Activated T-helper 1 cell treated with Interleukin-2 at 50 U/mL for 16 hours (primary cell): ENCODE measurements at places on chromosomes 2 and 18.

- DNase-seq = no peak
Observed at GRCh38 chr18:48866028-48866733, 84.6 kb downstream of the SMAD7 start.

DNA sequence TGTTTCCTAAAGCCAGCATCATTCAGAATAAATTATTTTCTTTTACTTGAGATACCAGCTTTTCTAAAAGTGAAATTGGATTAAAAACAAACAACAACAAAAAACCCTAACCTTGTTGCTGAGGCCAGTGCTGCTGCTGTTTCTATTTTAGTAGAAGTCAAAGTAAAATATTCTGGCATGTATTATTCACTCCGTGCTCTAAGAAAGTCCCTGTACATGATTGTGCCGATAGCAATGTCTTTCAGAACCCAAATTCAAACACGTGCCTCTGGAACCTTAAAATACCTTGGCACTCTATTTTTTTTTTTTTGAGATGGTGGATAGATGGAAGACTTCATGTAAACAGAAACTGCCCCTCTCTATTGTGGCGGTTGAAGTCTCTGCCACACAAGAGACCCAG lies 43.7 kb downstream of the TANC1 start:
- DNase-seq = no peak

GRCh38 chr18:5104246-5104645 lies 92.8 kb downstream of the AKAIN1 start:
- DNase-seq = no peak

DNA sequence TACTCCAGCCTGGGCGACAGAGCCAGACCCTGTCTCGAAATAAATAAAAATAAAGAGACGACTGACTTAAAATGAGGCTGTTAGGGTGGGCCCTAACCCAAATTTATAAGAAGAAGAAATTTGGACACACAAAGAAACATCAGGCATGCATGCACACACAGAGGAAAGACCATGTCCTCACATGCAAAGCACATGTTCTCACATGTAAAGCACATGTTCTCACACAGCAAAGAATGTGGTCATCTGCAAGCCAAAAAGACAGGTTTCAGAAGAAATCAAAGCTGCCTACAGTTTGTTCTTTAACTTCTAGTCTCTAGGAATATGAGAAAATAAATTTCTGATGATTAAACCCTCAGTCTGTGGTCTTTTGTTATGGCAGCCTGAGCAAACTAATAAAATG lies 132.3 kb upstream of the CRIM1 start:
- DNase-seq = no peak

- no peak for DNase-seq
Observed at GRCh38 chr2:142758973-142759372, 118.5 kb upstream of the KYNU start.

GRCh38 chr2:156399950-156400705 lies 36.1 kb upstream of the GPD2 start:
- no peak for DNase-seq

- DNase-seq = no peak
Observed at GRCh38 chr2:143237146-143237777, 108.0 kb downstream of the ARHGAP15 start.

- DNase-seq = no peak
Observed at GRCh38 chr18:22214731-22215528, 45.5 kb downstream of the GATA6 start.

- no peak for DNase-seq
Observed at GRCh38 chr2:145136702-145137101, 616.8 kb upstream of the ZEB2 start.

DNA sequence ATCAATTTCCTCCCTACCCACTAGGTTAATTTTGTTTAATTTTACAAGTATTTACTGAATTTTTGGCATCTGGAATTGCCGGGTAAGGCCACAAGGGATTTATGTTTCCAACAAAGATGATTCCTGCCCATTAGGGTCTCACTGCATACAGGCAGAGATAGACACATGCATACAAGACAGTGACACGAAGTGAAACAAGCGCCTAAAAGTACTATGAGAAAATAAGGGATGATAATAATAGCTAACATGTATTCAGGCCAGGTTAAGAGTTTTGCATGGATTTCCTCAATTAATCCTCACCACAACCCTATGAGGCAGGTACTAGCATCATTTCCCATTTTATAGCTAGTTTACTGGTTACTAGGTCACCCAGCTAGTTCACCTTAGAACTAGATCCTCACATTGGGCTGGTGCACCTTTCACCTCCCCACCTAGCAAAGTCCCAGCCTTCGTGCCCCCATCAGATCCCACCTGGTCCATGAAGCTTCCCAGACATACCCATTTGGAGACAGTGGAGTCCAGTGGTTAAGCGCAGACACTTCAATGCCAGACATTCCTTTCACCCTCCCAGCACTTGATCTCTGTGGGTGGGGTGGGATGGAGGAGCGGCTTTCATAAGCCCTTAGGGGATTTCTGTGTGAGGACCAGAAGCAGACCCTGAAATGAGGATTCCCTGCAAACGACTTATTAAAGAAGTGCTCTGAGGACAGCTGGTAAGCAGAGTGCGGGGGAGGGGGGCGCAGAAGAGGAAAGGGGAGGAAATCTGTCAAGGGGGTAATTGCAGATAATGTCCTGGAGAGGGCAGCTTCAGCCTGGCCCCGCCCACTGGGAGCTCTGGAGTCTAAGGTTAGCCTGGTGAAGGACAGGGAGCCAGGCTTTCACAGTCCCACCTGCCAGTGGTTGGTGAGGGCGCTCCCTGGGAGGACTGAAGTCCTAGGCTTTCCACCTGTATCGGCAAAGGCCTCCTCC lies 5.8 kb upstream of the DGUOK start:
- DNase-seq = peak; percentile 5

- no peak for DNase-seq
Observed at GRCh38 chr2:121159291-121160071, 125.5 kb downstream of the TFCP2L1 start.

DNA sequence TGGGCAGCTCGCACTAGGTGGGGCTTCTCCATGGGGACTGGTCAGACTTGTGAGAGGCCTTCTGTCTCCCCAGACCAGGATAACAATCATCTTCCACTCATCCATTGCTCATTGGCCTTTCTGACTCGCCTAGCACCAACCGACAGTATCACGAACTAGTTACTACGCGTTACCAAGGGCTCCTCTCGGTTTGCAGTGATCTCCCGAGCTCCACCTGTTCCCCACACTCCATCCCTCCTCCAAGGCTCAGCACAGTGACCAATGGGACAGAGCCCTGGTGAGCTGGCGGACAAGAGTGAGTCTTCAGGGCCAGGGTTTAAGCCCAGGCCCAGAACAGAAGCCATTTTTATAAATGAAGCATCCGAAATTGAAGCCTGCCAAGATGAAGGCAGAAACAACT lies 42.8 kb upstream of the SMAD7 start:
- no peak for DNase-seq

- no peak for DNase-seq
Observed at GRCh38 chr2:70510313-70510712, 43.3 kb downstream of the TGFA start.

- DNase-seq = no peak
Observed at GRCh38 chr2:219509780-219510511, 4.3 kb upstream of the ASIC4 start.

- DNase-seq = no peak
Observed at GRCh38 chr2:176467595-176467994, 198.4 kb downstream of the MTX2 start.

DNA sequence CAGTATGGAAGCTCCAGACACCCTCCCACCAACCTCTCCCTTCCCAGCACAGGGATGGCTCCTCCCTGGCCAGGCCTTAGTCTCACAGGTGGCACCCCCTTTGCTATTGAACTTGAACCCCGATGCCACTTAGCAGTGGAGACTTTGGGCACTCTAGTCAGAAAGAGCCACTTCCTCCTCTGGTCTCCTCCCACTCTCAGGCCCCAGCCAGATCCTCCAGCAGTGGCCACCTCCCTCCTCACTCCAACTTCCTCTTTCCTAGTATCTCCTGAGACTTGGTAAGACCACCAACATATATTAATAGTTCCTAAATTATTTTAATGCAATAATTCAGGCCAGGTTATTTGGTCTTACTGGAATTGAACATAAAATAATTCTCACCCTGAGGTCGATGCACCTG lies 437.2 kb upstream of the ID2 start:
- no peak for DNase-seq

DNA sequence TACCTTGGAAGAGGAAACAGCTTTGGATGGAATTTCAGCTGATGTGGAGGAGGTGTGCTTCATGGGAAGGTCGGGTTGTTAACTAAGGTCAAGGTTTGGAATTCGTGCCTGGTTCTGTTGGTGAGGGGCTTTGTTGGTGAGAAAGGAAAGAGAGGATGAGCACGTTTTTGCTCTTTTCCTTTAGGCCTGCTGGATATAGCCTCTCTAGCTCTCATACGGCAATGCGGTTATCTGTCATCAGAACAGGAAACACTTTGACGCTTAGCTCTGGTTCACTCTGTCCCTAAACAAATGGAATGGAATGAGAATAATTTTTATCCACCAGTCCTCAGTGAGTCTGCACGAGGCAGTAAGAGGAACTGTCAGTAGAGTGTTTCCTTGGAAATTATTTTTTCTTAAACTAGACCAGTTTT lies 169.7 kb upstream of the NOSTRIN start:
- no peak for DNase-seq

GRCh38 chr2:168687314-168687713 lies 115.1 kb upstream of the NOSTRIN start:
- DNase-seq = no peak

DNA sequence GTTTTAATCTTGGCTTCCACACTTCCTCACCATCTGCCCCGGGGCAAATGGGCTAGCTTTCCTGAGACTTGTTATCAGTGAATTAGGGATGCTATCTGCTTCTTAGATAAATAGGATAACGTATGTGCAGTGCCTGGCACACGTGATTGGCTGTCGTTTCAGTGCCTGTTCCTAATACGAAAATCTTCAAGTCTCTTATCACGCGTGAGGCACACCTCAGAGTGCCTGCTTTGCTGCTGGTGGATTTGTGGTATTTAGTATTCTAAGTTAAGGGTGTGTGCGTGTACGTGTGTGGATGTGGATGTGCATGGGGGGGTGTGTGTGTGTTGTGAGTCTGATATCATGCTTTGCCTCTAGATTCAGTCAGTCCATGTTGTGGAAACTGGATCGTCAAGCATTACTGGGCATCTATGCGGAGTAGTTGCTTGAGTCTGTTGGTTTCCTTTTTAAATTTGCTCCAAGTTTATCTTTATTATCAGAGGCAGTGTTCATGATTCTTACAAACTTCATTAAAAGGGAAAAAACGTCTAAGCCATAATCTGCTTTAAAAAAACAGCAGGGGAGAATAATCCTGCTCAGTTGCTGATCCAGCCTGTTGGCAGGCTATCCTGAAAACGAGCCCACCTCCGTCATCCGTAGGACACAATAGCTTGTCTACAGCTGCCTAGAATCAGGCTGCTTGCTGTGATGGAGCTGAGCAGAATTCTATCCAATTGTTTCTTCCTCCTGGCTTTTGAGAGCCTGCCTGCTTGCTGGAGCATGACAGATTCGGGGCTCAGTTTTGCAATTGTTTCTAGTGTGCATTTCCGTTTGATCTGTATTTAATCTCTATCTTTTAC lies 6.6 kb downstream of the SH3RF3 start:
- no peak for DNase-seq

DNA sequence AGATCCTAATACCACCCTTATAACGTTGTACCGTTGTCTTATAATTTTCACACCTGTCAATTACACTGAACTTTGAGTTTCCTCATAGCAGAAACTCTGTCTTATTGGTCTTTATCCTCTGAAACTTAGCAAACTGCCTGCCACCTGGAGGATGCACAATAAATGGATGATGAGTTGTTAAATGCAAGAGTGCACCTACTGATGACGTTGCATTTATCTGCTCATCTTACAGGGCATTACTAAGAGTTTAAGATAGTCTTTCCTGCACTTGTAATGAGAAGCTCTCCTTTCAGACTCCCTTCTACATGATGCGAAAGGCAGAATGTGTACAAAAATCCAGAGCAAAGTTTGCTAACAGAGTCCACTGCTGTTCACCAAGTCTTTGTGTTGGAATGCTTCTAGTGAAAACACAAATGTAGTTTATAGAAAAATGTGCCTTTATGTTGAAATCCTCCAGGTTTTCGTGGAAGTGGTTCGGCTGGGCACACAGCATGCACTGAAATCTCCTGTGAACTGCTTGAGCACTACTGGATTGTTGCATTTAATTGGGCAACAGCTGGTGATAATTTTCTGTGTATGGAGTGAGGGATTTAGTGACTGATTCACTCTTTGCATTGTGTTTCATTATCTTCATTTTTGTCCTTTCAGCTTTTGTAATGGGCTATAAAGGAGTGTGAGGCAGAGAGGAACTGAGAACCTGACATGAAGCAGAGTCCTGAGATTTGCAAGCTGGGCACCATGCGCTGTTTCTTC lies 665.8 kb upstream of the ID2 start:
- no peak for DNase-seq

GRCh38 chr2:142803158-142803557 lies 74.3 kb upstream of the KYNU start:
- DNase-seq = no peak

- no peak for DNase-seq
Observed at GRCh38 chr2:181991171-181991885, 5.7 kb downstream of the PPP1R1C start.

- DNase-seq = no peak
Observed at GRCh38 chr2:203623661-203624060, 82.8 kb upstream of the CD28 start.

GRCh38 chr2:81979086-81979485 lies 1674.5 kb upstream of the LRRTM1 start:
- DNase-seq = no peak

GRCh38 chr2:62489162-62489561 lies 16.8 kb downstream of the TMEM17 start:
- no peak for DNase-seq

GRCh38 chr2:96423291-96423690 lies 81.9 kb downstream of the NEURL3 start:
- DNase-seq = no peak

- no peak for DNase-seq
Observed at GRCh38 chr2:130351711-130352110, 4.1 kb upstream of the PTPN18 start.

- no peak for DNase-seq
Observed at GRCh38 chr18:77069931-77070330, 62.7 kb downstream of the MBP start.

DNA sequence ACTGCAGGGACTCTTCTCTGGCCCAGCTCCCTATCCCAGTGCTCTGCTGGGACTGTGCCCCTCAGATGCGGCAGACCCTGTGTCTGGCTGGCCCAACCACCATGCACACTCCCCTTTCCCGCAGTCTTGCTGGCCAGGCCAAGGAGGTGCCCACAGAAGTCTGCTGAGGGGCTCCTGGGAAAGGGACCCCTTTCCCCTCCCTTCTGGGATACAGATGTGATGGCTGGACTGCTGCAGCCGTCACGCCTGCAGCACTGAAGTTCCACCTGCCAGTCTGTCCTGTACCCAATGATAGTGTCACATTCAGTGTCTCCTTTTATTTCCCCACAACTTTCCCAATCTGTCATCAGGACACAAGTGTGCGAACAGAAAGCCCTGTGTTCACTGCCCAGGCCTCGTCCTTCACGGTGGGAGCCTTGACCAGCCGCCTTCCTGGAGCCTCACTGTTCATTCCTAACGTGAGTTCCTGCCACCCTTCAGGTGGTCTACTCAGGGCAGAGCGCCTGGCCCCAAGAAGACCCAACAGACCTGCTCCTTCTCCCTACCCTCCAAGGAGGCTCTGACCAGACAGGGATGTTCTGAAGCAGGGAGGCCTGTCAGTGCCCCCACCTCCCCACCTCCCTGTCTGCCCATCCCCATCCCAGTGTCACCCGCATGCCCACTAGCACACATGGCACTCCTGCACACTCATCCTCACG lies 47.1 kb downstream of the ANKMY1 start:
- DNase-seq = no peak
